ENCODE measurements at places on chromosomes 6 and 20. TPM values are rescaled to one million over a fixed set of nuclear protein-coding genes. Genes with fewer than 3 reads are reported as not detected.
A peak's percentile ranks its signal among the peaks of the same experiment; 100 is the strongest.

GNAS-AS1 gene
- total RNA-seq: 0.22 TPM

- DNase-seq: no peak
These were observed 14.8 kb downstream of the CDS2 start for GRCh38 chr20:5141615-5142014.

- no peak for DNase-seq
These were observed 4.6 kb downstream of the C6orf58 start for GRCh38 chr6:127581576-127581975.

GRCh38 chr20:37251825-37252477 is 9.7 kb downstream of the GHRH start:
- DNase-seq: no peak

GRCh38 chr6:26003102-26003694 is 40.6 kb downstream of the TRIM38 start:
- peak; percentile 63 for DNase-seq

GRCh38 chr6:81575442-81575841 is 177.0 kb downstream of the TENT5A start:
- no peak for DNase-seq

KLC4 gene
- 13.1 TPM for total RNA-seq

DNA sequence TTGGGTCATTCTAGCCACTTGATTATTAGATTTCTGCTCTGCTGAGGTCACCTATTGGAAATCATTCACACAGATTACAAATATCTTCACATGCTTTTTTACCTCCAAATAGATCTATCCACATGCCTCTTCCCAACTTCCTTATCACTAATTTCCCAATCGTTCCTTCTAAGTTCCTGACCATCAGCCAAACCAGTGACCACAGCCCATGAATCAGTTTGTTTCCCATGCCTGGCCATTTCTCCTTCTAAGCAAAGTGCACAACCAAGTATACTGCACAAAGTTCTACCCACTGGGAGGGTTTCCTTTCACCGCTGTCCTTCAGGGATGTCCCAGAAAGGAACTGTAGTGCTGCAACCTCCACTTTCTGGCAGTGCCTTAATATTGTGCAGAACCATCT is 140.5 kb upstream of the SYNDIG1 start:
- no peak for DNase-seq

SIRPA gene
- total RNA-seq: 51.8 TPM

GRCh38 chr6:31042806-31043205 is 32.5 kb downstream of the MUC22 start:
- peak; percentile 36 for DNase-seq

CCDC170 gene
- total RNA-seq: not detected

CLIC5 gene
- under 0.01 TPM for total RNA-seq

DNA sequence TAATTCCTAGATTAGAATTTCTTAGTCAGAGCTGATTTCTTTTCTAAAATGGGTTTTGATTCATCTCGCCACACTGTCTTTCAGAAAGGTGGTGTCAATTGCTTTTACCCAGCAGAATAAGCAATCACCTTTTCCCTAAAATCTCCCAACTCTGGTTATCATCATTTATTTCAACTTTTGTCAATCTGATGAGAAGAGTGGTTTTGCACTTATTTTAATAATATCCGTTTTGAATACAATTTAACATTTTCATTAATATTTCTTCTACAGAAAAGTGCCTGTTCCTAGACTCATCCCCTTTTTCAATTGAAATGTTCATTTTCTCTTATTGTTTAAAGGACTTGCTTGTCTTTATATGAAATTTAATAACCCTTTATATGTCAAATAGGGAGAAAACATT is 8.2 kb upstream of the NCR2 start:
- no peak for DNase-seq

- no peak for DNase-seq
These were observed 41.7 kb upstream of the SCRT2 start for GRCh38 chr20:717271-717670.

FRK gene
- under 0.01 TPM for total RNA-seq

DNA sequence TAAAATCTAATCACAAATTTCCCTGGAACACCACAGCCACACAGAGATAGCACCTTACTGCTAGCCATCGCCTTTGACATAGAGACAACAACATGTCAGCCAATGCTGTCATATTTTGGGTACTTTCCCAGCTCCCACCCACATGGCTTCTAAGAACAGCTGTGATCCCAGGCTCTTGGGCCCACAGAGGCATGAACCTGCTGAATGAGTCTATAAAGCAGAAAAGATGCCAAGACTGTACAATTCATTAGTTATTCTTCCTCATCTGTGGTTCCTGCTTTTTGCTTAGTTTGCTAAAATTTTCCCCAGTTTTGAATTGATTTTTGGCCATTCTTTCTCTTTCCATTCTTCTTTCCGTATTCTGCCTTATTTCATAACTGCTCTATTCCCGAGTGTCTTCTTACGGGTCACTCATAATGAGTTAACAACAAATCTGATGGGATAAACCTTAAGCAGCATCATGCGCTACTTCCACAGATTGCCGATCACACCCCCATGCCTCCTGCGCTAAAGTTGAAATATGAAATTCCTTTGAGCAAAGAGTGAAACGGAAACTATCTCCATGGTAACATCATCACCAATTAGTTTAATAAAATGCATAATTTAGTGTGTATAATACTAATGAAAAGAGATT is 327.3 kb upstream of the HSF2 start:
- no peak for DNase-seq

- no peak for DNase-seq
These were observed 1077.6 kb upstream of the MAP3K7 start for GRCh38 chr6:91664327-91664959.

DNA sequence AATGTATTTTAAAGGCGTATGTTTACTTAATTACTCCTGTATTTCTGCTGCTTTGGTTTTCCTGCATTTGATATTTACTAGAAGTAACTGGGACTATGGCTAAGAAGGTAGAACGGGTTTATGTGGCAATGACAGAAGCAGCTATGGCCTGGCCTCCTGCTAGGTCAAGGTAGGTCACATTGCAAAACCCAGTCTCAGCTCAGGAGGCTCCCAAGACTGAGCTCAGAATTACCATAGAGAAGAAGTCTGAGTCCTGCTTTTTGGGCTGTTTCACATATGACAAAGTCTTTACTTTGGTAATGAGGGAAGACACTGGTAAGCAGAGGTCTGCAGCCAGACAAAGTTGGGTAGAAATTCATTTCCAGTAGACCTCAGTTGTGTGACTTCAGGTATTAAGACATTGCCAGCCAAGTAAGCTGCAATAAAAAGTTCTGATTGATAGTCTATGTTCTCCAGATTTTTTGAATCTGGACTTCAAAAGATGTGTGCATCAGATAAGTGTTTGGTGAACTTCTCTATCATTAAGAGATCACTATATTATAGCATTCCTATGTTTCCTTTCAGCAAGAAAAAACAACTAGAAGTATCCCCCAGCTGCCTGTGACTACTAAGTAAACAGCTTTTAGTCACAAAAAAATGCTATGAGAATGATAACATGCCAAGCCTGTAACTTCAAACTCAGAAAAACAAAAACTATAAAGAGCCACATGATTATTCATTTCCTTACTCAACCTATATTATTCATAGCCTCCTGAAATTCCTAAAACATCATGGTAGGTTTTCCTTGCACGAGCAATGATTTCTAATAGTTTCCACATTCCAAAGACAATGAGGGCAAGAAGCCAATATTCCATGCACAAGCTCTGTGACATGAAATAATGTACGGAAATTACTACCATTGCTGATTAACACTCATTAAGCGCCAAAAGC is 312.3 kb downstream of the HAO1 start:
- DNase-seq: peak; percentile 95

DNA sequence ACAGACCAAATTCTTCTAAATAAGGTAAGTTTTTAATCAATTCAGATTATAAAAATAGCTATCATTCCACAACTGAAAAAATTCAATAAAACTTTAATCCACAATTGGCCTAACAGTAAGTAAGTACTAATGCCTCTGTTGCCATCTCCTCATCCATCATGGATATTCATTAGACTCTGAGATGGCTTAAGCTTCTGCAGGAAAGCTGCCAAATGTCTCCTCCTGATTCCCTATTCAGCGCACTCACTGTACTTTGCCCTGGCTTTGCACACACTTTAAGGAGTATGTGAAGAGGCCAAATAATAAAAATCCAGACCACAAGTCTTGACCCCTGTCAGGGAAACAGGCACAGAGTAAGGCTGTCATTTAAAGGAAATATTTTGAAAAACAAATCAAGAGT is 23.6 kb downstream of the PGM3 start:
- no peak for DNase-seq

CCM2L gene
- 24.2 TPM for total RNA-seq

NR2E1 gene
- total RNA-seq: not detected

DNA sequence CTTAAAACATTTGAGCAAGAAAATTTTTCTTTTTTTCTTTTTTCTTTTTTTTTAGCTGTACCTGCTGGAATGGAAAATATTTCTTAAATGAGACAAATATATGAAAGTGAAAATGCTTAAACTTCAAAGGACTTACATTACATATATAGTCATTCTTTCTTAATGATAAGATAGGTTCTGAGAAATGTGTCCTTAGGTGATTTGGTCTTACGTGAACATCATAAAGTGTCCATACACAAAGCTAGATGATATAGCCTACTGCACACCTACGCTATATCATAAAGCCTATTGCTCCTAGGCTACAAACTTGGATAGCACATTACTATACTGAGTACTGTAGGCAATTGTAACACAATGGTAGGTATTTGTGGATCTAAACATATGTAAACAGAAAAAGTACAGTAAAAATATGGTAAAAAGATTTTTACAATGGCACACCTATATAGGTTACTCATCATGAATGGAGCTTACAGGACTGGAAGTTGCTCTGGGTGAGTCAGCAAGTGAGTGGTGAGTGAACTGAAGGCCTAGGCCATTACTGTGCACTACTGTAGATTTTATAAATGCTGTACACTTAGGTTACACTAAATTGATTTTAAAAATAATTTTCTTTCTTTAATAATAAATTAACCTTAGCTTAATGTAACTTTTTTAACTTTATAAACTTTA is 54.6 kb downstream of the RPP21 start:
- no peak for DNase-seq

- peak; percentile 81 for DNase-seq
These were observed 32.1 kb upstream of the PPP1R3G start for GRCh38 chr6:5053038-5053437.

Measured in lung microvascular endothelial cell (primary cell).